ENCODE measurements at places on chromosomes 2 and 18. TPM values are rescaled to one million over a fixed set of nuclear protein-coding genes. Genes with fewer than 3 reads are reported as not detected.
A peak's percentile ranks its signal among the peaks of the same experiment; 100 is the strongest.

DNA sequence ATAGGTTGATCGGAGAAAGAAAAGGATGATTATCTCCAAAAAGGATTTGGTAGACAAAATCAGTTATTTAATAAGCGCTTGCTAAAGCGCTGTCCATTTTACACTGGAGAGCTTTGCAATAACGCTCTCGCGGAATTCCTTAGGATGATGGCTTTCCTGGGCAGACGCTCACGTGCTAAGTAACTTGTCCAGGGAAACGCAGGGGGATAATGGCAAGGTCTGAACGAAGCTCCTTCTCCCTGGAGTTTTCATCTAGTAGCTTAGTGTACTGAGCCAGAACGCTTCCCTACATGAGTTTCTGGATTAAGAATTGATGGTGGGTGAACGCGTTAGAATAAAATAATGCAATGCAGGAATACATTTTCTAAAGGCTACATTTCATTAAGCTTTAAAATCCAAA is 739.5 kb upstream of the SALL3 start:
- DNase-seq, result no peak

- DNase-seq, result no peak
These were observed 28.2 kb upstream of the NARS1 start for GRCh38 chr18:57649556-57650500.

DNA sequence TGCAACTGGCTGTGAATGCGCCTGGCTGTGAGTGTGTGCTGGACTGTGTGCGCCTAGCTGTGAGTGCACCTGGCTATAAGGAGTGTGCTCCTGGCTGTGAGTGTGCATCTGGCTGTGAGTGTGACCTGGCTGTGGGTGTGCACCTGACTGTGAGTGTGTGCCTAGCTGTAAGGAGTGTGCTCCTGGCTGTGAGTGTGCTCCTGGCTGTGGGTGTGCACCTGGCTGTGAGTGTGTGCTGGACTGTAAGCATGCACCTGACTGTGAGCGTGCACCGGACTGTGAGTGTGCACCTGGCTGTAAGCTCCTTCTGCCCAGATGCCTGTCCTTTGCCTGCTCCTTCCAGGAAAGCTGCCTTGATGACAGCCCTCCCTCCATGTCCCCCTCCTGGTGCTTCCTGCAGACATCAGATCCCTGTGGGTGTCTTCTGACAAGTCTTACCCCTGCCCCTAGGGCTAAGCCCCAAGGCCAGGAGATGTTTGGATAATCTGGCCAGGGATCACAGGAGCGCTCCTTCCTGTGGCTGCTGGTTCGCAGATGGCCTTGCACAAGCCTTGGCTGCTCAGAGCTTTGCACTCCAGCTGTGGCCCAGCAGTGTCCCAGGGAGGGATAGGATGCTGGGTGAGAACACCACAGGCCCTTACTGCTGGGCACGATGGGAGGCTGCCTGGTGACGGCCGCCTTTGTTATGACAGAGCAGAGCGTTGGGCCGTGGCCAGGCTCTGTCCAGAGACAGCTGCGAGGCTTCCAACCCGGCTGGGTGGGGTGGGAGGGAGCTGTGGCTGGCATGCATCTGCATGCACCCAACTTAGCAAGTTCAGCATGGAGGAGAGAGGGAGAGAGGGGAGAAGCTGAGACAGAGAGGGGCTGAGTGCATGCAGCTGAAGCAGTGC is 89.9 kb downstream of the GLI2 start:
- peak; percentile 74 for DNase-seq

REEP1 gene
- total RNA-seq, result 3.9 TPM

GPR39 gene
- total RNA-seq, result 0.20 TPM
